ENCODE measurements at places on chromosomes 1 and 21. TPM values are rescaled to one million over a fixed set of nuclear protein-coding genes. Genes with fewer than 3 reads are reported as not detected.
A peak's percentile ranks its signal among the peaks of the same experiment; 100 is the strongest.

DNA sequence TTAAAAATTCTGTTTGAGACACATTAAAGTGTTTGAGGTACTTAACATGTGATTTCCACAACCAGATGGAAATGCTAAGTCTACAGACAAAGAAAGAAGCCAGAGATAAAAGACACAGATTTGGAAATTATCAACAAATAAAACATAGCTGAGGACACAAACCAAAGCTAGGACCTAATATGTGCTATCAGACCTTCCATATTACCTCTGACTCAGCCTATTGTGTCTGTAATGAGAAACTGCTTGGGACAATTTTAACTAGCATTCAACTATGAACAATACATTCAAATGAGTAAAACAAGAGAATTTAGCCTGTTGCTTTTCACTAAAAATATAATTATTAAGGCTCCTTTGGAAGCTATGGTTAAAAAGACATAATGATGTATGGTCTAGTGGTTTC, 54.6 kb downstream of the WNT2B start:
- DNase-seq, result no peak

DNA sequence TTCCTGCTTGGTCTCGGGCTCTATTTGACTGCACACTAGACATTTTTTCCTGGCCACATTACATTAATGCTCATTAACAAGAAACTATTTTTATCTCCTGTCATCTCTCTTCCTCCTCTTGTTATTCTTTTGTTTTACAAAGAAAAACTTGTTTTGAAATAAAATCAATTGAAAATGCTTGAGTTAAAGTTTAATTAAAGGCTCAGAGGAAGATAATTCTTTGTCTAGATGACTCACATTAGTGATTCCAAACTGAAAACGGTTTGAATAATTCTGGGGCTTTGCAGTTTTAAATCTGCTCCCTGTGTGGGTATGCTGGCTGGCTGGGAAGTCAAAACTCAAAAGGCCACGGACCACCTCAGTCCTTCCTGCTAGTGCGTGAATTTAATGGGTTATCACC, 29.6 kb downstream of the RGS5 start:
- DNase-seq, result no peak

DNA sequence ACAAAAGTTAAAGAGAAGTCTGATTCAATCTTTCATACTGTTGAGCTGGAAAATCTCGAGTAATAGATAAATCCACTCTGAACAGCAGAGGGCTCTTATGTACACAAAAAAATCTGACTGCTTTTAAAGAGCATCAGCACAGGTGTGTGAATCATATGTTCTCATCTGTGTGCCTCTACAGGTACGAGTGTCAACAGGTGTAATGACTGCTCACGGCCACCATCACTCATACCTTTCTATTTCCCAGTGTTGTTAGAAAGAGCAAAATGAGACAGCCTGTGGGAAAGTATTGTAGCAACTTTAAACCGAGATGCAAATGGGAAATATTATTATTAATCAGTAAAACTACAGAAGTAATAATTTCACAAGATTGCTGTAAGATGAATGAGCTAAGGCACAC, 49.0 kb upstream of the SCAF4 start:
- DNase-seq, result no peak

- DNase-seq, result no peak
Measured at GRCh38 chr1:227935826-227936225, 11.9 kb downstream of the WNT9A start.

- DNase-seq, result no peak
Measured at GRCh38 chr1:902802-903201, 20.9 kb upstream of the SAMD11 start.

DNA sequence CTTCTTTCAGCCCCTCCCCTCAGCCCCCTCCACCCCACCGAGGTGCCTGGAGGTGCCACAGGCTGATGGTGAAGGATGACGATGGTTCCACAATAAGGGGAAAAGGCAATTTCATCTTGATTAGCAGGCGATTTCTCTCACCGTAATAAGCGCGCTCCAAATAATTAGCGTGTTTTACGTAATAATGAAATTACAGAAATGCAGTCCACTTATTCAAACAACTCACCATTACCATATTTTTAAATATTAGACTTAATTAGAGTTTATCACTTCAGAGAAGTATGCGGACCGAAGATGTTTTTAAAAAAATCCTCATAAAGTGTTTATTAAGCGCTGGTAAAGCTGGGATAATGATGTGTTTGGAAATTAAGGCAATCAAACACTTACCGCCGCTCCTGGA, 14.9 kb downstream of the DMAP1 start:
- DNase-seq, result no peak

- no peak for DNase-seq
Measured at GRCh38 chr1:102886638-102887037, 221.7 kb downstream of the COL11A1 start.

DNA sequence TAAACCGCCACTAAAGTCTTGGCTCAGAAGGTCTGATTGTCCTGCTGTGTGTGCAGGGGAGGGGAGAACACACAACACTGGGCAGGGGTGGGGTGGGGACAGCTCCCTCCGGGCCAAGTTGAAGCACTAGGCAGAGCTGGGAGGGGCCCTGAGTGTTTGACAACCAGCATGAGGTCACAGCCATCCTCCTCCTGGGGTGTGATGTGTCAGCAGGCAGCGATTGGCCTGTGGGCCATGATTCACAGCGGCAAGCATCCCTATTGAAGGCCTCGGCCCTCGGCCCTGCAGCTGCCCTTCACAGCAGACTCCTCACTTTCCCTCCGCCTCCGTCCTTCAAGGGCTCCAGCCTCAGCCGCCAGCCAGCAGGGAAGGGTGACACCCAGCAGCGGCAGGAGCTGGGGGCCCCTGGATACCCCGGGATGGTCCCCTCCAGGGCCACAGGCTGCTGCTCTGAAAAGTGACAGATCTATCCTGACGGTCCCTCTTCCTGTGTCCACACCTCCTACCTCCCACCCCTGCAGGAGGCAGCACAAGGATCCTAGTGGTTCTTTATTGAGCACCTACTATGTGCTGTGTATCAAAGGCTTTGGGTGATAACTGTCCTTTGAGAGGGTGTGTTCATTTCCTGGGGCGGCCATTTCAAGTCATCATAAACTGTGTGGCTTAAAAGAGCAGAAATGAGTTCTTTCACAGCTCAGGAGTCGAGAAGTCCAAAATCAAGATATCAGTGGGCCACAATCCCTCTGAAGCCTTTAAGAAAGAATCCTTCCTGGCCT, 66.0 kb upstream of the SLC25A33 start:
- peak; percentile 81 for DNase-seq

GRCh38 chr21:39161064-39161463, 22.2 kb downstream of the PSMG1 start:
- no peak for DNase-seq

- no peak for DNase-seq
Measured at GRCh38 chr1:88221411-88221810, 462.7 kb upstream of the PKN2 start.

The PLA2G4A gene
- 7.8 TPM for total RNA-seq

The TLCD4 gene
- total RNA-seq, result 48.3 TPM

The C1orf87 gene
- total RNA-seq, result not detected

The DYNLT5 gene
- 1.9 TPM for total RNA-seq
